Stimulated activated CD4-positive, alpha-beta T cell treated with anti-CD3 and anti-CD28 coated beads, Interleukin-1b, Interleukin-23, amount 100 ng/mL, for 48 hours (primary cell): ENCODE measurements at places on chromosomes 3 and 15.

DNA sequence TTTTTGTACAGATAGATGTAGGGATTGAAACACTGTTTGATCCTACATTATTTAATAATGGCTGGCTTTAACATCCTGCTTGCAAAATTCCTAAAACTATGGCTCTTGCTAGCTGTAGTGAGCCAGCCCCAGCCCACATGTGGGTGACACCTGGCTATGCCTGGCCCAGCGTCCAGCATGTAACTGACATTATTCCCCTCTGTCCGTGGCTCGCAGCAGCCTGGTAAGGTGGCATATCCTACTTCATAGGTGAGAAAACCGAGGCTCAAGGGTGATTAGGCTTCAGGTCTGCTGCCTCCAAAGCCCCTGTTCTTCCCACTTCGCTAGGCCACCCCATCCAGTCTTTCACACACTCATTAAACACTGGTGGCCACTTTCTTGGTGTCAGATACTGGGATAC lies 1.6 kb downstream of the CALML4 start:
- no peak for DNase-seq

GRCh38 chr15:42576040-42576594 lies 711 bp downstream of the STARD9 start:
- DNase-seq, result no peak

GRCh38 chr3:108130236-108130635 lies 39.4 kb upstream of the CD47 start:
- DNase-seq, result no peak

GRCh38 chr15:48422401-48422800 lies 91.2 kb downstream of the DUT start:
- DNase-seq, result no peak

DNA sequence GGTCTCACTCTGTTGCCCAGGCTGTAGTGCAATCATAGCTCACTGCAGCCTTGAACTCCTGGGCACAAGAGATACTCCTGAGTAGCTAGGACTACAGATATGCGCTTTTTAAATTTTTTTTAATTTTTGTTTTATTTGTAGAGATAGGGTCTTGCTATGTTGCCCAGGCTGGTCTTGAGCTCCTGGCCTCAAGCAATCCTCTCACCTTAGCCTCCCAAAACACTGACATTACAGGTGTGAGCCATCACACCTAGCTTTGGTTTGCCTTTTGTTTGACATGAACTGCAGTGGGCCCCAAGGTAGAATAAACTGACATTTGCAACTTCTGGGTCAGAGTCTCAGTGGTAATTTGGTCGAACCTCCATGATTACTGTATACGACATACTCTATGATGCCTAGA lies 7.9 kb upstream of the GLB1 start:
- DNase-seq, result no peak

DNA sequence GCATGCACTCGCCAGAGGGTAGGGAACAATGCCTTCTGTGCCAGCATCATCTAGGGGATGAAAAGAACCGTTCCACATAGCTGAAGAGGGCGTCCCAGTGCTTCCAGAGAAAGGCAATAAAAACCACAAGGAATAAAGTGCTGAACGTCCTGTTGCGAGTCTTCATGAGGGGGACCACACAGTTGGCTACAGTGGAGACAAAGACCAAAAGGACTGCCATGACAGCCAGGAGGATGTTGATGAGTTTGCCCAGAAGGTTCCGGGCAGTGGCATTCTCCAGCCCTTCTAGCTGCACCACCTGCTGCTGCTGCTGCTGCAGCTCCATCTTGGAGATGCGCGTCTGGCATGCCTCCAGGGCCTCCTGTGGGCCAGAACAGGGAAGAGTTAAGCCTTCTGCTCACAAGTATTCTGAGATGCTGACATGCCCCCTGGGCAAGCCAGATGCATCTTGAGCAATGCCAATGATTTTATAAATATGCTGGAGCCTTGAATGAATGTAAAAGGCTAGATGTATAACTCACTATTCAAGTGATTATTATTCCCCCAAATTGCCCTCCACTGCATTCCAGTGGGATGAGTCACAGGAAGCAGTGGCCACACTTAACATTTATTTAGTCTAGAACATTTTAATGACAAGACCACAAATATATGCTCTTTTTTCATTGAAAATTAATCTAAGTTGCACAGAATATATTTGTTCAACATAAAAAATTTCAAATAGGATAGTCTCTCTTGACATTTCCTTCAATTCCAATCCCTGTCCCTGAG lies 45.1 kb upstream of the PLXND1 start:
- DNase-seq, result no peak

- no peak for DNase-seq
Measured at GRCh38 chr15:80207887-80208286, 44.1 kb downstream of the CTXND1 start.

GRCh38 chr3:66465034-66465433 lies 35.8 kb downstream of the LRIG1 start:
- DNase-seq, result no peak
